ENCODE measurements at places on chromosomes 16 and 17. TPM values are rescaled to one million over a fixed set of nuclear protein-coding genes. Genes with fewer than 3 reads are reported as not detected.

DNA sequence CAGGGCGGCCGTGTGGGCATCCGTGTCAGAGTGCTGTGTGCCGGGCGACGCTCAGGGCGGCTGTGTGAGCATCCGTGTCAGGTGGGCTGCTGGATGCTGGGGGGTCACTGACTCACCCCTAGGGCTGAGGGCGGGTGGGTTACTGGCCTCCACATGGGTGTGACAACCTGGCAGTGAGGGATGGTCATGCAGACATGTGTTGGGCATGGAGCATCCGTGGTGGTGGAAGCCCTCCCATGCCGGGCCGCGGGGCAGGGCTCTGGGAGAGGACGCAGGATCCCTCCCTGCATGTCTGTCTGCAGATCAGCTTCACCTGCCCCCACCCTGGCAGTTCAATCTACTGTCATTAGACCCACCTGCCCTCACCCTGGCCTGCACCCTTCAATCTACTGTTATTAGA is 56.3 kb downstream of the METRNL start:
- no peak for DNase-seq

DNA sequence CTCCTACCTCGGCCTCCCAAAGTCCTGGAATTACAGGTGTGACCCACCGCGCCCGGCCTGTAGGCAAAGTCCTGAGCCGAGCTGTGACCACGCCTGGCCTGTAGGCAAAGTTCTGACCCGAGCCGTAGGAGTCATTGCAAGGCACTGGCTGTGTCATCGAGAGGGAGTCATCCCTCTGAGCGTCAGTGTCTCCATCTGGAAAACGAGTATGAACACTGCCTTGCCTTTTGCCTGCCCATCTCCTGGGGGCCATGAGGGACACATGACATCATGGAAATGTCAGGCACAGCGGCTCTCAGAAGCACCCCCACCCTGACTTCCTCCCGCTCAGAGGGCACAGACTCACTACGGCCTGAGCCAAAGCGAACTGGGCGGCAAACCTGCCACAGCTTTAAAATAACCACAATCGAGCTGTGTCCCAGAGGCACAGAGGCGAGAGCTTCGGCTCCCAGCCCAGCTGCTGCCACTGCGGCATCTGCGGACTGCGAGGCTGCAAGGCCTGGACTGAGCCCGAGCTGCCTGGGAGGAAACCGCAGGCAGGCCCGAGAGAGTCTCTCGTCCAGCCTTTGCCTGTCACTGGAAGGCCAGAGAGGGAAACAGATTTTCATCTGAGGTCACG is 50.8 kb downstream of the RPH3AL start:
- no peak for DNase-seq

GRCh38 chr17:81646869-81647600 is 9.3 kb downstream of the PDE6G start:
- DNase-seq: no peak

GRCh38 chr16:24035127-24035842 is 199.5 kb downstream of the PRKCB start:
- peak; percentile 84 for DNase-seq

- no peak for DNase-seq
Observed at GRCh38 chr16:50744881-50745280, 3.0 kb downstream of the CYLD start.

DNA sequence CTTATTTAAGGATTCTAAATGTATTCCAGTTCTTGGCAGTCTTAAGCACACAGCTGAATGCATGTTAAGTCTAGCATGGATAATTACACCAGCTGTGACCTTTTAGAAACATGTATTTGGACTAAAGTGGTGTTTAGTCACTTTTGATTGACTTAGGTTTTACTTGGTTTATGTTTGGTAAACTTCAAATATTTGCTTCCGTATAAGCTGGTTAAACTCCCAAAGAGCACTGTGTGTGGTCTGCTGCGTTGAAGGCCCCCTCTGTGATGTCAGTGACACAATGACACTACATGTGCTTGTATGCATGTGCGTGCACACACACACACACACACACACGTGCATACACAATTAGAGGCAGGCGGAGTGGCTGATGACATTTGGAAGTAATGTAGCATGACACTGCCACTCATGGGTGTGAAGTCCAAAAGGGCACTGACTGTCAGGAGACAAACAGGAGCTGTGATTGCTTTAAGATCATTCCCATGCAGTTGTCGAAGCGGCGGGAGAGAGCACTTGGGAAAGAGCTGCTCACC is 156.1 kb upstream of the CDH13 start:
- no peak for DNase-seq

SLC35G3 gene
- not detected for total RNA-seq

KIAA0753 gene
- total RNA-seq: 16.5 TPM

- DNase-seq: no peak
Observed at GRCh38 chr17:78803186-78803845, 21.2 kb upstream of the CYTH1 start.

TP53TG3B gene
- total RNA-seq: not detected

DNA sequence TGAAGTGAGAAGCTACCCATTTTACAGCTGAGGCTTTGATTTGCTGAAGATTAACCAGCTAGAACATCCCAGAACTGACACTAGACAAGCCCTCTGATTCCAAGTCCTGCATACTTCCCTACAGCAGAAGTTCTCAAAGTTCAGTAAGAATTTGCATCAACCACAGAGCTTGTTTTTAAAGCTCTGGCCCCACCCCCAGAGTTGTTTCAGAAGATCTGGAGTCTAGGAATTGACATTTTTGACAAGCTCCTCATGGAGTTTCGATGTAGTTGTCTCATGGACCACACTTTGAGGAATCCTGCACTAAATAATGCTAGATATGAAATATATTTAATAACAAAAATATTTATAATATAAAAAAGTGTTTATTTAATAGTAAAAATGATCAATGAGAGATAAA is 120.3 kb upstream of the ADAMTS18 start:
- no peak for DNase-seq

GINS2 gene
- total RNA-seq: 61.7 TPM

- DNase-seq: peak; percentile 94
Observed at GRCh38 chr17:1628856-1629503, 346 bp upstream of the SLC43A2 start.

DNA sequence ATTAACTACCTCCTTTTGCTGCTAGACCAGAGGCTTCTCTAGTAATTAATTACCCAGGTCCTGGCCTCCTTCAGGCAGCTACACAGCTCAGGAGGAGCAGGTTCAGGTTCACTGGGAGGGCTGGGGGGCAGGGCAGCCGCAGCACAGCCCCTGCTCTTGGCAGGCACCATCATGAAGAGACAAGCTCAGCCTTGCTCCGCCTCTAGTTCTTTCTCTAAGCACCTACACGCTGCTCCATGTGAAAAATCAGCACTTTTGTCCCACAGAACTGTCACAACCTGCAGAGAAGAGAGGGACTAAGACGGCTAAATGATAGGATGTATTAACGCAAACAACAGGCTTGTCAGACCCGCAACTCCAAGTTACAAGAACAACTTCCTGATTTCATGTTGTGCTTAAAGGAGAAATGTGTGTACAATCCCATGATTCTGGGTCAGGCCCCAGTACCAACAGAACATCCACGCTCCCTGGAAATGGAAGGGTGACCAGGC is 53.4 kb downstream of the GRB2 start:
- no peak for DNase-seq

- no peak for DNase-seq
Observed at GRCh38 chr16:52705122-52705521, 158.2 kb upstream of the TOX3 start.

RNF222 gene
- 0.12 TPM for total RNA-seq

DNA sequence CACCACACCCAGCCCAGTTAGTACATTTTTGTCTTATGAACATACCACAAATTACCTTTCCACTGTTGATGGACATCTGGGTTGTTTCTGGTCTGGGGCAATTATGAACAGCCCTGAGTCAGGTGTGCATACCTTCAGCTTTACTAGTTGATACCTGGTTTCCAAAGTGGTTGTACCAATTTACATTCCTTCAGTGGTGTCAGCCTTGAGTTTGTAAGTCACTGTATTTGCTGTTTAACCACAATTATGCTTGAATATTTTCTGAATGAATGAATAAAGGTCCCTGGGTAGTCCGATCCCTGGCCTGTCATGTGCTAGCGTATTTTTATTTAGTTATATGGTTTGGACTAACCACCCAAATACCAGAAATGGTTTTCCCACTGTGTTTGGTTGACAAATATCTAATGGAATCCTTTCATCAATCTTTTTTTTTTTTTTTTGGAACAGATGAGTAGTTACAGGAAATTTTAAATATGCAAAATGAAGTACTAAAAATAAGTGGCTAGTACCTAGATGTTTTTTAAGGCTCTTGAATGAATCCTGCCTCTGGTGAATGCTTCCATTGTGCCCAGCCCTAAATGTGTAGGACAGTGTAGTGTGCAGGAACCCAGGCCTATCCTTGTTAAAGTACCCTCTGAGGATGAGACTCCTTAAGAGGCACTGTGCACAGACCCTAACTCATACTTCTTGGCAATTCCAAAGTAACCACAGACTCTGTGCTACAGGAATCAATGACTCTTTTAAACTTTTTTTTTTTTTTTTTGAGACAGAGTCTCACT is 3.7 kb downstream of the DUSP14 start:
- DNase-seq: no peak

- no peak for DNase-seq
Observed at GRCh38 chr16:59614466-59615240, 880.5 kb upstream of the GOT2 start.

- no peak for DNase-seq
Observed at GRCh38 chr17:28042721-28043291, 329 bp downstream of the NLK start.

DNA sequence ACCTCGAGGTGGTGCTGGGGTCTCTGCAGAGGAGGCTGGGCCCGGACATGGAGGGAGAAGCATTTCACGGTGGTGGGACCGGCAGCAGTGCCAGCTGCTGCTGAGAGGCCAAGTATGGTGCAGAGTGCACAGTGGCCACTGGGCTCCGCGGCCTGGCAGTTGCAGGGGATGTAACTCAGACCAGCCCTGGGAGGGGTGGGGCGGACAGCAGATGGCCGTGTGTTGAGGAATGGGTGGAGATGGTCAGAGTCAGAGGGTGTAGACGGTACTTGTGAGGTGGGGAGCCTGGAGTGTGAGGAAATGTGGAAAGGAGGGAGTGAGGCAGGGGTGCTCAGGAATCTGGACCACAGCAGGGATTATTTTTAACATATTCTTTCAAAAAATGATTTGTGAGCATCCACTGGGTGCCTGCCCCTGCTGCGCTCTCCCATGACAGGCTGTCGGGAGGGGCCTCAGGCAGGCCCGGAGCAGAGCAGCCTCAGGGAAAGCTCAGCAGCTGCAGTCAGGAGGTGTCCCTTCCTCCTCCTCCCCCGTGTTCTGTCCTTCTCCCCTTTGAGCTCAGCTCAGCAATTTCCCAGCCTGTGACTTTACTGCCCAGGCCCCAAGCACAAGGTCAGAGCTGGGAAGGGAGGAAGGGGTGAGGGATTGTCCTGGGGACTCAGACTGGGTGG is 113.1 kb downstream of the RAP1GAP2 start:
- no peak for DNase-seq

FAAP100 gene
- 39.8 TPM for total RNA-seq

DNA sequence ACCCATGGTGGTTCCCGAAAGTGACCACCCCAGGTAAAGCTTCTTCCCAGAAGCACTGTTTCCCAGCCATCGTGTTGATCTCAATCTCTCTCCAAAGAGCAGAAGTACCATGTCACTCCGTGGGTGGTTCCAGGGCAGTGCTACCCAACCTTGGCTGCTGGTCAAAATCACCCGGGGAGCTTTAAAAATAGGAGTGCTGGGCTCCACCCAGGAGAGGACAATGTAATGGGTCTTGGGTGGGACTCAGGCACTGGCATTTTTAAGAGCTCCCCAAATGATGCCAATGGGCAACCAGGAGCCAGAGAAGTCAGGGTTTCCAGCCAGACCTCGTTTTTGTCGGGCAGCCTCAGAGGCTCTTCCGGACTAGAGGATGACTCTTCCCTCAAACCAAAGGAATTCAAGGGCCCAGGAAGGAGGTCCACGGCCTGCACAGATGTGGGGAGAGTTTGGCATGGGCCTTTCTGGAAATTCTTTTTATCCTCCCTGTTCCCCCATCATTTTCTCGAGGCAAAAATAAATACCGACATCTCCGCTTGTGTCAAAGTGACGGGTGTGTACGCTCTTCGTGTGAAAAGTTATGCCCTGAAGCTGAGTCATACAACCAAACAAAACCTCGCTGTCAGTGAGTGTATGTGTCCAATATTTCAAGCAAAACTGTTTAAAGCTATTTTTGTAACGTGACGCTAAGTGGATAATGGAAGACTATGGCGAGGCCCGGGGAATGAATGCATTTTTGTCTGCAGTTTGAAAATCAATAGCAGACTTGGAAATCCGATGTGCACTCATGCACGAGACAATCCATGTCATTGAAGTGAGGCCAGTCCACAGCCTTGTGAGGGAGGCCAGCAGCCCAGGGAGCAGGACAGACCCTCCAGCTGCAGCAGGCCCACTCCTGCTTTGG is 364.1 kb downstream of the FOXL1 start:
- DNase-seq: no peak
